ENCODE measurements at places on chromosomes 3 and 15.

DNA sequence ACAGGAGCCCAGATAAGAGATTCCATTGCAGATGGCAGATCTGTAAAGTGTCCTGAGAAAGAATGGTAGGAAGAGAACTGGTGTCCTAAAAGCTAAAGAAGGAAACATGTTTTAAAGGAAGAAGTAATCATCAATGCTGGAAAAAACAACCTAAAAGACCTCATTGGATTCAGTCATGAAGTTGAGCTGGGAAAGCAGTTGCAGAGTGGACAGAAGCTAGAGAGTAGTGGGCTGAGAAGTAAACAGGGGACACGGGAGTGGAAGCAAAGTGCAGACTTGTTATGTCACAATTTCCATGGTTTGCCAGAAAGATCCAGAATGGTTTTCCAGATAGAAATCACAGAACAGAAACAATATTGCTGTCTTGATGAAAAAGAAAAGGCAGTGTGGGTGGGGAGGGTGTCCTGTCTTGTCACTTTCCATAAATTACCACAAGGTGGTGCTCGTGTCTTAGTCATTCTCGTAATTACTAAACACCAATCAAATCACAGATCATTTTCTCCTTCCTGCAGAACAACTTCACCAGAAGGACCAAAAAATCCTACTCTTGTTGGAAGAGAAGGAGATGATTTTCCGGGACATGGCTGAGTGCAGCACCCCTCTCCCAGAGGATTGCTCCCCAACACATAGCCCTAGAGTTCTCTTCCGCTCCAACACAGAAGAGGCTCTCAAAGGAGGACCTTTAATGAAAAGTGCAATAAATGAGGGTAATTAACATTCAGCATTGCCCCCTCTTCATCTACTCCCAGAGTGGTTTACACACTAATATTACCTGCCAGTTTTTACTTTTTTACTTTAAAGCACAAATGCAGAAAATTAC lies 64.5 kb downstream of the KLHL25 start:
- DNase-seq, result peak; percentile 87

DNA sequence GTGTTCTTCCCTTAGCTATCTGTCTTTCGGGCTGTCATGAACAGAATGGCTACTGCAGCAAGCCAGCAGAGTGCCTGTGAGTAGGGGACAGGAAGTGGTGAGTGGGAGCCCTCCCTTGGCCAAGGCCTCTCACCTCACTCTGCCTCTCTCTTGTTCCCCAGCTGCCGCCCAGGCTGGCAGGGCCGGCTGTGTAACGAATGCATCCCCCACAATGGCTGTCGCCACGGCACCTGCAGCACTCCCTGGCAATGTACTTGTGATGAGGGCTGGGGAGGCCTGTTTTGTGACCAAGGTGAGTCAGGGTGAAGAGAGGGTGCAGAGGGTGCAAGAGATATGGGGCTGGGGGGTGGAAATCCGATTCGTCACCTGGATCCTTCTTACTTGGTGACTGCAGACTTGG lies 3.0 kb downstream of the DLL4 start:
- DNase-seq, result no peak

DNA sequence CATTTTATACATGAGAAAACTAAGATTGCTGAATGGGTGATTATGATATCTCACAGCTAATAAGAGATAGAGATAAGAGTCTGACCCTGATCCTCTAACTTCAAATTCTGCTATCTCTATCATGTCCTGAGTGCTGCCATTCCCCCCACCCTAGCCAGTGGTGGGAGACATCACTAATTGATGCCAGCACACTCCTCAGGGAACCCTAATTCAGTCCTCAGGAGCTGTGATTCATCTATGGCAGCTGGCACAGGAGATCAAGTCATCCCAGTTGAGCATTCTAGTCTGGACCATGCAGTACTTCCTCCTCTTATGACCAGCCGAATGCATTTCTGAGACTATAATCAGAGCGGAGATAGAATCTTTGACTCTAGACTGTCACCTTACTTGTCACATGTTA lies 71.9 kb downstream of the SYNM start:
- no peak for DNase-seq

DNA sequence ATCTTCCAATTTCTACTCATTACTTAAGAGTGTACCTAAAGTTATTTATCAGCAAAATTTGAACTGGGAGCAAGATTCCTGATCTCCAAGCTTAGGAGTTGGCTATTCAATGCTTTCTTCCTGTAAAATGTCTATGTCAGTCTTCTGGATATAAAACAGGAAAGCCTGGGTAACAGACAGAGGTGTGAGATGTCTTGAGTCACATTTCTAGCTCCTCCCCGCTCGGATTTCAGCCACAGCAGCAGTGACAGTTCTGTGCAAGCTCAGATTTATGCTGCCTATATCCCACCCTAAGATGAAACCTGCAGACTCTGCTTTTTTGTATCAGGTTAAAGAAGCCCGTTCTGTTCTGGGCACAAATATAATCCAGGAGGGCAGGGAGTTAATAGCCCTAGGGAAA lies 2.1 kb upstream of the ARMC8 start:
- no peak for DNase-seq

GRCh38 chr3:197297002-197297401 lies 1.4 kb downstream of the DLG1 start:
- DNase-seq, result no peak

DNA sequence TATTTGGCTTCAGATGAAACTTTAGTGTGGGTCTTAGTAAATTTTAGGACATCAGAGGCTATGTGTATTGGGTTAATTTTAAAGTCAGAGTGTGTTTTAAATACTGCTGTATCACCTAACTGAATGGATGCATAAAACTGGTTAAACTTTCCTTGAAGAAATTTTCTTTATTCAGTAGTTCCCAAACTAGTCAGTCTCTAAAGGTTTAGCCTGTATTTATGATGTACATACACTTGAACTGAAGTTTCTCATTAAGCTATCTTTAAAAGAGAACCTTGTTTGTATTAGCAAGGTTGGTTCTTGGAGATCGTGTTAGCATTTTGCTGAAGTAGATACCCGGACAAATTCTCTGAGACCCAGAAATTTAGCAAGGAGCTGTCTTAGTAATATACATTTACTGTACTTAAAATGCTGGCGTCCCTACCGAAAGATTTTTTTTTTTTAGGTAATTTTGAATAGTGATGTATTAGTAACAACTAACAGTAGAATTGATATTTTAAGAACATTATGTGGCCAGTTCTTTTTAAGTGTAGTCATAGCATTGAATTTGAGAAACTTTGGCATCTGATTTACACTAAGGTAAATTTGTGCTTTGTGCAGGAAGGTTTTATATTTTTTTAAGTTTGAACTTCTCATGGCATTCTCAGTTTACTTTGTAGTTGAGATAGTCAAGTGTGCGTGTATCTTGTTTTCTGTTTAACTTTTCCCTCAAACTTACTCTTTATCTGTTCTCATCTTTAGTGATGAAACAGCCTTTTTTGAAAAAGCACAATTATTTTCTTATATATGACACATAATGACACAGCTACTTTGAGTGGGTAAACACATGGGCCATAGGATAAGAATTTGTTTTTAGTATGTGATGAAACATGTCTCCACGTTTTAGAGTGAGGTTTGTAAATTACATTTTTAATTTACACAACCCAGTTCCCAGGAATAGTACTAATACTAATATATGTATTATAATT lies 2.9 kb downstream of the DIPK2A start:
- no peak for DNase-seq

DNA sequence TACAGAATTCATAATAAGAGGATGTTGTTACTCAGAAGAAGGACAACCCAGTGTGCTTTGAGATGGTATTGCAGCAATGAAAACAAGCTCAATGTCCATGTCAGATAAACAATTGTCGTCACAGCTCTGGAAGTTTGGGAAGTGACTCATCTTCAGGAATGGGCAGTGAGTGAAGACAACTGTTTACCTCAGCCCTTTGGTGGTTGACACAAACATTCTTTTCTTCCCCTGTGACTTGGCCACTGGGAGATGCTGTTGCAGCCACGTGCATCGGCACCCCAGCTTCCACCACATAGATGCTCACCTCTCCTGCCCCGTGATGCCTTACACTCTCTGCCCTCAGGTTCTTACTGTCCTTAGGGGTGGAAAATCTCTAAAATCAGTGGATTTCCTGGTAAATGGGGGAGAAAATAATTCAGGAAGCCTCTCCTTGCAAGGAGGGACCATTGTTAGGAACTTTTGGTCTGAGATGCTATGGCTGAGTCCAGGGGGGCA lies 114.1 kb upstream of the GALNT15 start:
- DNase-seq, result peak; percentile 68

GRCh38 chr3:195337747-195338146 lies 66.8 kb upstream of the XXYLT1 start:
- DNase-seq, result no peak

Data from Ammon's horn (tissue), 1 donor.